ENCODE measurements at places on chromosomes 6 and 20. TPM values are rescaled to one million over a fixed set of nuclear protein-coding genes. Genes with fewer than 3 reads are reported as not detected.

GRCh38 chr6:25747477-25747876 lies 7.1 kb upstream of the SLC17A4 start:
- H3K27ac ChIP-seq, result no peak overlapping the region
- no peak for DNase-seq
- no peak overlapping the region for H3K4me3 ChIP-seq

- H3K27me3 ChIP-seq, result no peaks in the 10 kb centered on the region
- H3K36me3 ChIP-seq, result no peaks in the 10 kb centered on the region
- H3K4me3 ChIP-seq, result peak overlapping the region; percentile 7
- peak; percentile 59 for DNase-seq
- peak overlapping the region; percentile 92 for H3K27ac ChIP-seq
Measured at GRCh38 chr20:62652041-62652893, 10.0 kb downstream of the SLCO4A1 start.

The SAMD3 gene
- 4.3 TPM for total RNA-seq

GRCh38 chr20:23193801-23194384 lies 107.8 kb upstream of the CD93 start:
- H3K36me3 ChIP-seq, result no peaks in the 10 kb centered on the region
- DNase-seq, result no peak
- no peaks in the 10 kb centered on the region for H3K27me3 ChIP-seq

DNA sequence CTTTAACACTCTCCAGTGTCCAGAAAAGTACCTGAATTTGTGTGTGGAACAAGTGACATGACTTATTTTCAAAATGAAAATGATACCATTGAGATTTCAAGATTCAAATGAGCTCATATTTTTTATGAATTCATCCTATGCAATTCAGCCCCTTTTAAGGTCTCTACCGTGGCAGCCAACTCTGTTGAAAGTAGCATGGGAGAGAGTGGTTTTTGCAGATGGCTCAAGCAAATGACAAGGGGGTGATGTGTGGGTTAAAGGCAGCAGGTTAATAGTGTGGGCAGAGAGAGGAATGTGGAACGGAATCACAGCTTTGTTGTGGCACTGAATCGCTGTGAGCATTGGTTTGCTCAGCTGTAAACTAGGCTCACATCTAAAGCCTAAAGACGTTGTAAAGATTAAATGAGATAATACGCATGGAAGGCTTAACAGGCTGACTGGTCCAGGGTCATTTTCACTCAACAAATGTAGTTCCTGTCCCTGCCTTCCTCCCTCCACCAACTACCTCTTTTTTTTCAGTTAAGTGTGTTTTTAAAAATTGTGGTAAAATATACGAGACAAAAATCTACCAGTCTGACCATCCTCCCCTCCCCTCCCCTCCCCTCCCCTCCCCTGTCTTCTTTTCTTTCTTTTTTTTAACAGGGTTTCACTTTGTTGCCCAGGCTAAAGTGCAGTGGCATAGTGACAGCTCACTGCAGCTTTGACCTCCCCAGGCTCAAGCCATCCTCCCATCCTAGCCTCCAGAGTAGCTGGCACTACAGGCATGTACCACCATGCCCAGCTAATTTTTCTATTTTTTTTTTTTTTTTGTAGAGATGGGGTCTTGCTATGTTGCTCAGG lies 114.7 kb upstream of the ZNF217 start:
- no peak overlapping the region for H3K4me3 ChIP-seq
- H3K4me1 ChIP-seq, result peaks cover 14% of the 10 kb centered on the region
- no peaks in the 10 kb centered on the region for H3K27me3 ChIP-seq
- DNase-seq, result no peak

The LY6G6D gene
- total RNA-seq, result not detected

GRCh38 chr6:14344486-14344885 lies 226.9 kb downstream of the CD83 start:
- no peak overlapping the region for H3K27ac ChIP-seq
- H3K36me3 ChIP-seq, result no peaks in the 10 kb centered on the region
- H3K4me1 ChIP-seq, result no peaks in the 10 kb centered on the region

DNA sequence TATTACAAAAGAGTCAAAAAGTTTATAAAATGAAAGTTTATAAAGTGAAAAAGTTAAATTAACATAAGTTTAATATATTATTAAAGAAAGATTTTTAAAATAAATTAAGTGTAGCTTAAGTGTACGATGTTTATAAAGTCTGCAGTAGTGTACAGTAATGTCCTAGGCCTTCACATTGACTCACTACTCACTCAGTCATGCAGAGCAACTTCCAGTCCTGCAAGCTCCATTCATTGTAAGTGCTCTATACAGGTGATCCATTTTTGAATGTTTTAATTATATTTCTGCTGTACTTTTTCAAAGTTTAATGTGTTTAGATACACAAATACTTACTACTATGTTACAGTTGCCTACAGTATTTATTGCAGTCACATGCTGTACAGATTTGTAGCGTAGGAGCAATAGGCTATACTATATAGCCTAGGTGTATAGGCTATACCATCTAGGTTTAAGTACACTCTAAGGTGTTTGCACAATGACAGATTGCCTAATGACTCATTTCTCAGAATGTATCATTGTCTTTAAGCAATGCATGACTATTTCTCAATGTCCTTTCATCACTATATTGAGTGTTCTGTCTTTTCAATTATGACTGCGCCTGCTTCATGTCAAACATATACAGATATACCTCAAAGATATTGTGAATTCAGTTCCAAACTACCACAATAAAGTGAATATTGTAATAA lies 1110.3 kb upstream of the MAP3K7 start:
- no peaks in the 10 kb centered on the region for H3K27me3 ChIP-seq
- no peak overlapping the region for H3K27ac ChIP-seq
- no peaks in the 10 kb centered on the region for H3K36me3 ChIP-seq
- no peak for DNase-seq
- H3K4me3 ChIP-seq, result no peak overlapping the region

- H3K4me1 ChIP-seq, result no peaks in the 10 kb centered on the region
- H3K27ac ChIP-seq, result no peak overlapping the region
- H3K27me3 ChIP-seq, result no peaks in the 10 kb centered on the region
- no peak for DNase-seq
Measured at GRCh38 chr6:96864216-96865054, 27.2 kb upstream of the GPR63 start.

- H3K4me1 ChIP-seq, result no peaks in the 10 kb centered on the region
- H3K36me3 ChIP-seq, result no peaks in the 10 kb centered on the region
- no peak for DNase-seq
- H3K27ac ChIP-seq, result no peak overlapping the region
- no peak overlapping the region for H3K4me3 ChIP-seq
- no peaks in the 10 kb centered on the region for H3K27me3 ChIP-seq
Measured at GRCh38 chr20:37356387-37356786, 10.4 kb downstream of the SRC start.

DNA sequence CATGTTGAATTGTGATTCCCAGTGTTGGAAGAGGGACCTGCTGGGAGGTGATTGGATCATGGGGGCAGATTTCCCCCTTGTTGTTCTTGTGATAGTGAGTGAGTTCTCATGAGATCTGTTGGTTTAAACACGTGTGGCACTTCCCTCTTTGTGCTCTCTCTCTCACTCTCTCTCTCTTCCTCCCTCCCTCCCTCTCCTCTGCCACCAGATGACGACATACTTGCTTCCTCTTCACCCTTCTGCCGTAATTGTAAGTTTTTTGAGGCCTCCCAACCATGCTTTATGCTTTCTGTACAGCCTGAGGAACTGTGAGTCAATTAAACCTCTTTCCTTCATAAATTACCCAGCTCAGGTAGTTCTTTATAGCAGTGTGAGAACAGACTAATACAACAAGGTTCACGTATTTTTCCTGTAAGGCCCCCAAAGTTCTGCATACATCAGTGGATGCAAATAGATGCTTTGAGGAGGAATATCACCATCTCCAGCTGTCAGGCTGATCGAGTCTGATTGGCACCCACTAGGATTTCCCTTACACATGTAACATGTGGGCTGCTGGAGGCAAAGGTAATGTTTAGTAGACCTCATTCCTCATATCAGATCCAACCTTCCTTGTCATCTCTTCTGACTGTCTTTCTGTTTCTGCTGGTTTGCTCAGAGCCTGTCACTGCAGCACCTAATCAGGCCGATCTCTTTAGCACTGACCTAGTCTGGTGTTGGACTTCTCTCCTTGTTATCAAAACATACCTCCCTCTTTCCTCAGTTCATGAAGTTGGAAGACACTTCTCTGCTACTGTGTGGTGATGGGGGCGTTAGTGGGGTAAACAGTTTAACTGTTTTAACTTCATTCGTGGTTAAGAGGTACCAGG lies 54.3 kb upstream of the BACH2 start:
- H3K4me1 ChIP-seq, result peaks cover 6% of the 10 kb centered on the region
- no peaks in the 10 kb centered on the region for H3K27me3 ChIP-seq
- H3K36me3 ChIP-seq, result no peaks in the 10 kb centered on the region
- no peak for DNase-seq
- H3K27ac ChIP-seq, result no peak overlapping the region
- no peak overlapping the region for H3K4me3 ChIP-seq

- H3K4me1 ChIP-seq, result peaks cover 39% of the 10 kb centered on the region
- no peaks in the 10 kb centered on the region for H3K27me3 ChIP-seq
- no peaks in the 10 kb centered on the region for H3K36me3 ChIP-seq
- peak within 1 kb of the TSS; percentile 96 for H3K4me3 ChIP-seq
Measured at GRCh38 chr6:7107578-7108195, at the start of gene RREB1. RREB1 (plus strand) TSS chr6:7107961; CDS start chr6:7181912, 73,951 bp downstream.

- no peaks in the 10 kb centered on the region for H3K27me3 ChIP-seq
- no peak overlapping the region for H3K4me3 ChIP-seq
- H3K4me1 ChIP-seq, result no peaks in the 10 kb centered on the region
- no peak overlapping the region for H3K27ac ChIP-seq
Measured at GRCh38 chr20:32946629-32947028, 57.6 kb downstream of the SUN5 start.

The DNMT3B gene
- total RNA-seq, result 0.84 TPM

- peak; percentile 3 for DNase-seq
- no peaks in the 10 kb centered on the region for H3K4me1 ChIP-seq
- H3K27ac ChIP-seq, result no peak overlapping the region
- H3K36me3 ChIP-seq, result no peaks in the 10 kb centered on the region
Measured at GRCh38 chr6:29892696-29893095, 49.6 kb upstream of the HLA-A start.

Measured in liver (tissue), 10 donors.